ENCODE measurements at places on chromosomes 2 and 18.

DNA sequence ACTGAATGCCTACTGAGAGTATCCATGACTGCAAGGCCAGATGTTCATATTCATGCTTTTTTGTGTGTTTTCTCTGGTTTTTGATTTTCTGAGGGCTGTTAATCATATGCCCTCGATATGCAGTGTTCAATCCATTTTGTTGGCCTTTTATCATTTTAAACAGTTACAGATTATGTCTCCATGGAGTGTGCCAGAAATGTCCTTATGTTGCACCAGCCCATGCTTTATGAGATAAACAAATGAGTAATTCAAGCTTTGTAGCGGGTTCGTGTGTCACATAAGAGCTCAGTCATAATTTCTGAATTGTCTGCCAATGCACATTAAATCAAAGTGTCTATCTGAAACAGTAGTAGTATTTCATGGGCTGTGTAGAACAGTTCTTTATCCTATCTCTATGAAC, 583.0 kb downstream of the THSD7B start:
- DNase-seq, result no peak

GRCh38 chr2:20168727-20169696, 55.9 kb downstream of the SDC1 start:
- DNase-seq, result no peak

DNA sequence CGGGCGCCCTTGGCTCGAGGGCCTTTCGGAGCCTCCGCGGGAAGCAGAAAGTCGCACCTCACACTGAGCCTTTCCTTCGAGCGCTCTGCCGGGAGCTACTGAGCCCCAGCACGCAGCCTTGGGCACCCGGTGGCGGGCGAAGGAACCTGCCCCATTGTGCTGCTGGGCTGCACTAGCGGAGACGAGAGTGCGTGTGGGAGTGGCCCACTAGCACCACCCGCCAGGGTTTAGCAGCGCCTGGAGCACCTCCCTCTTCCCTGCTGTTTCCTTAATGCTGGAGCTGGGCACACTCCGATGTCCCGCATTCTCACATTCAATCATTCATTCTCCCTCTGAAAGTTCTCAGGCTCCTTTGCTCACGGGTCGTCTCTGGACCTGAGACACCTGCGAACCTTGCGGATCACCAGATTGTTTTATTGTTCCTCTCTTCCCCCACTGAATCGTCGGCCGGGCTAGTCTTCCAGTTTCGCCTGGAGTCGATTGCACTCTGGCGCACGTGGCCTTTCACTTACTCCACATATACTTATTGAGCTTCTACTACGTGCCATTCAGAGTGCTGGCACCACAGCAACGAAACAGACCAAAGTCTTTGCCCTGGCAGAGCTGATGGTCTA, 8.5 kb upstream of the PAX3 start:
- no peak for DNase-seq

GRCh38 chr2:25494616-25495015, 152.9 kb upstream of the DNMT3A start:
- no peak for DNase-seq

DNA sequence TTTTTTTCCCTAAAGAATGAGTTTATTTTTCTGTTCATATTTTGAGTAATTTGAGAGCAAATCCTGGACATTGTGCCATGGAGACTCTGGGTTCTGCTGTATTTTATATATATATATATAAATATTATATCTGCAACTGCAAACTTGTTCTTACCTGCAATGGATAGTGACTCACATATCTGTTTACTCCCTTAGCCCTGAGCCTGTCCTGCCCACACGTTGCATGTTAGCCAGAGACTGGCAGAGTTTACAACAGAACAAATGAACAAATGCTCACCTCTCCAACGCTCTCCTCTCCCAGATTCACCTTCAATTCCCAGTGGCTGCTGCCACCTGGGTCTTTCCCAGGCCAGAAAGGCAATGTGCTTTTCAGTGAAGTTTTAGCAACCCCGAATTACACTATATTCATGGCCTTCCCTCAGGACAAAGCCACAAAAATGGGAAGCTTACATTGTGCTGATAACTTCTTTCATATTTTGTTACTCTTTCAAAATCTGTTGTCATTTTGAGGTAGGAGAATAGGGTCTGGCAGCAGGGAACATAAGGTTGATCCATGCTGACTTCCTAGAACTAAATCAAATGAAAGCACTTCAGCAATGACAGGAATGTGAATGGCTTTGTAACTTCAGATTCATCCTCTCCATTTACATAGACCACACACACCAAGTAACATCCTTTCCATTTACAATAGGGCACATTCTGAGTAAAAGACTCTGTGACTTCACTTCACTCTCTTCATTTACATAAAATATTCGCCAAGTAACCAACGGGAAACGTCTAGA, 105.4 kb upstream of the FAM110C start:
- no peak for DNase-seq

GRCh38 chr2:2587354-2587753, 256.3 kb upstream of the MYT1L start:
- no peak for DNase-seq

- DNase-seq, result no peak
These were observed 66.3 kb downstream of the MYO5B start for GRCh38 chr18:50128506-50129271.

GRCh38 chr2:101306410-101306809, 2.1 kb downstream of the RNF149 start:
- no peak for DNase-seq

DNA sequence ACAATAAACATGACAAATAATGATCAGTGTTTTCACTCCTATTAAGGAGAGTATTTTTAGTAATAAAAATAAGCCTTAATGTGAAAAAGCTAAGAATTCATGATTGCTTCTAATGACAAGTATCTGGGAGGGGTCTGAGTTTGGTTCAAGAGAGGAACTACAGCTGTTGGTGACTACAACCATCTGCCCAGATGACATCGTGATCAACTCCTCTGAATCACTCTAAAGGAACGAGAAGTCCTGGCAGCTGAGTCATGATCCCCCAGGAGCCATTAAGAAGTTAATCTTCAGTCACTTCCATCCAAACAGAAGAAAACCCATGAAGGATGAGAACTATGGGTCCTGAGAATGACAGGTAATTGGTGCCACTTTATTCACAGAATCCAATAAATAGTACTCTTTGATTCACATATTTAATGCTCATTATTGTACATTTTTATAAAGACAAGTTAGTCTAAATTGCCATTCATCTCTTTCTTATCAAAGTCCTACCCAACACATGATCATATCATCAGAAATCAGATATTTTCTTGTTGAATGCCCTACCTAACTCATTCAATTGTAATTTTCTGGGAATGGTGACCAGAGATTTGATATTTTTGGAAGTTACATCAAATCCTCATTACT, 6.8 kb downstream of the TFPI start:
- DNase-seq, result no peak

DNA sequence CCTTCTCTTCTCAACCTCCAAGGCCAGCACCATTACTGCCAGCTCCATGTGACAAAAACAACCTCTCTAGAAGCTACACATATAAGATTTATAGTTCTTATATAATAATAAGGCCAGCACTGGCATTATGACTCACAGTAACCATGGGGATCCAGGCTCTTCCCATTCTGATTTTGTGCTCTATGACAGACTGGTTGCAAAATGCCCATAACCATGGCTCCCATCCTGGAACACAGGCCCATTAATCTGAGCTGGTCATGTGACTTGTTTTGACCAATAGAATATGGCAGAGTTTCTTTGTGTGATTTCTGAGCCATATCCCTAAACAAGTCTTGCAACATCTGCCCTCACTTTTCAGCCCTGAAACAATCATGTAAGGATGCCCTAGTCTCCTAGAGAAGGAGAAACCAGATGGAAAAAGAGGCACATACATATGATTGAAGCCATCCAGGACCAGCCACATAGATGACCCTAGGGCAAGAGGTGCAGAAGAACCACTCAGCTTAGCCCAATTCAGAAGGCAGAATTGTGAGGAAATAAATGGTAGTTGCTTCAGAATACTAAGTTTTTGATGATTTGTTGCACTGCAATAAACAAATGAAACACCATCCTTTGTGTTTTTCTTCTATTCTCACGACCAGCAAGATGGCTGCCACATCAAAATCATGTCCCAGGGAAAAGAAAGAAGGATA, 173.9 kb downstream of the SUCLG1 start:
- DNase-seq, result no peak

DNA sequence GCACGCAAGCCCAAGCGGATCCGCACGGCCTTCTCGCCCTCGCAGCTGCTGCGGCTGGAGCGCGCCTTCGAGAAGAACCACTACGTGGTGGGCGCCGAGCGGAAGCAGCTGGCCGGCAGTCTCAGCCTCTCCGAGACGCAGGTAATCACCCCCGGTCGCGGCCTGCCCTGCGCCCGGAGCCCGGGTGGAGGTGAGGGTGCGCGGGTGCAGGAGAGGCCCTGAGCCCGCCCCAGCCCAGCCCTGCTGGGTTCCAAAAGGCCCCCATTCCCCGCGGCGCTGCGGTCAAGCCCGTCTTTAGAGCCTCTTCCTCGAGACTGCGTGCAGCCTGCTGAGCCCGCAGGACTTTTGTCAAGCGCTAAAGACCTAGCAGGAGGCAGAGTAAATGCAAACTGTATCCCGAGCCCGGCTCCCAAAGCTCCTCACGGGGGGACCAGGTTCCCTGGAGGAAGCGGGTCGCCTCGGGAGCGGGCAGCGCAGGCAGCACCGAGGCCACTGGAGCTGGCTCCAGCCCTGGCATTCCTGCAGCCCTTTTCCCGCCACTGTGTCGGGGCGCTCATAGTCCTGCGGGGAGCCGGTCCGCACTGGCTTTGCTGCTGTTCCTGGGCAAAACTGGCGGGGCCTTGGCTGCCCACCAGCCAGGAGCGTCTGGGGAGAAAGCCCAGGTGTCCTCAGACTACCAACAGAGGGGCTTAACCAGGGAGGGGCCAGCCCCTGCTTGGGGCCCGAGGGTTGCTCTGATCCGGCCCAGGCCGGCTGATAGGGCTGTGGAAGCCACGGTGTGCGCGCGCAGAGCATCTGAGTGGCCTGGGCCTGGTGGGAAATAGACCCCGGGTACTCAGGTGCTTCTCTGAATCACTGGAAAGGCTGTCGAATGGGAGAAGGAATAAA, 7.3 kb downstream of the EMX1 start:
- DNase-seq, result no peak

- no peak for DNase-seq
These were observed 82.1 kb upstream of the PXDN start for GRCh38 chr2:1826226-1826905.

- DNase-seq, result no peak
These were observed 353 bp upstream of the NUP35 start for GRCh38 chr2:183123959-183124221.

DNA sequence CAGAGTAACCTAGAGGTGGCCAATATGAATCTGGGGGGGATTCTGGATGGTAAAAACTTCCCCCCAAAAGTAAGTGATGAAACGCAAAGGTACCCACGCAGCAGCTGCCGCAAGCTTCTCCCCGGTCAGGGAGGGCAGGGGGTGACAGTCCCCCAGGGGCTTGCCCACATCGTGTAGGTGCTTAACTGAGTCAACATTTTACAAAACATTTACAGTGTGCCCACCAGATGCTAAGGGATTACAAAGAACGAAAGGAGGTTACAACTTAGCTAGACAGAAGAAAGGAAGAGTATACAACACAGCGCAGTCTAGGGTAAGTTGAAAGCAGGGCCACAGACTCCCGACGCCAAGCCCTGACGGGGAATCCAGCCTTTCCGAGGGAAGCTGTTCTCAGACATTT, 45.6 kb downstream of the LPIN2 start:
- no peak for DNase-seq

DNA sequence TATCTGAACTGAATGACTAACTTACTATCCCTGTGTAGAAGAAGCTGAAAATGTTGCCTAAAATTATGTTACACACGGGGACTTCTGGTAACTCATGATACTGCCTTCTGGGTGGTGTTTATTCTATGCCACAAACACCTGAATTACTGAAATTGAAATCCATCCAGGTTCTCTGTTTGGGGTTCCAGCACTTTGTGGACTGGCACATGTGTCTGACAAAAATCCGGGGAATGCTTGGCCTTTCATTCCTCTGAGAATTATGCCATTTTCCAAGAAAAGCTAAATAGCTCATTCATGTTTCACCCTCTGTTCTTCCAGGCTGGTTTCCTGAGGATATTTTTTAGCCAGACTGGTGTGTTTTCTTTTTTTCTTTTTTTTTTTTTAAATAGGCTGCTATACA, 59.5 kb upstream of the POU3F3 start:
- DNase-seq, result no peak

DNA sequence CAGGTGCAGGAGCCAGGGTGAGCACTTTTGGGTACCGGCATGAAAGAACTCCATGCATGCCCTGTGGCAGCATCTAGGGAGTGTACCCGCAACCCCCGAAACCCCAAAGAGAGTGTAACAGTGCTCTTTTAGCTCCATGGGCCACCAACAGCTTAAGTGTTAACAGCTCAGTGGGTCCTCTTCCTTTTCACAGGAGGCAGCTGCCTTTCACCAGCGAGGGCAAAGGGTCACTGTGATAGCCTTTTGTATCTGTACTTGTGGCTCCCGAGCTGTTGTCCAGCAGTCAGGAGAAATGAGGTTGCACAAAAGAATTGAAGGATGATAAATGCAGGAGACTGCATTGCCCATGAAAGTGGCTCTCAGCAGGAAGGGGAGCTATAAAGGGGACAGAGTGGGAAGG, 1166.3 kb upstream of the ACVR2A start:
- DNase-seq, result no peak

DNA sequence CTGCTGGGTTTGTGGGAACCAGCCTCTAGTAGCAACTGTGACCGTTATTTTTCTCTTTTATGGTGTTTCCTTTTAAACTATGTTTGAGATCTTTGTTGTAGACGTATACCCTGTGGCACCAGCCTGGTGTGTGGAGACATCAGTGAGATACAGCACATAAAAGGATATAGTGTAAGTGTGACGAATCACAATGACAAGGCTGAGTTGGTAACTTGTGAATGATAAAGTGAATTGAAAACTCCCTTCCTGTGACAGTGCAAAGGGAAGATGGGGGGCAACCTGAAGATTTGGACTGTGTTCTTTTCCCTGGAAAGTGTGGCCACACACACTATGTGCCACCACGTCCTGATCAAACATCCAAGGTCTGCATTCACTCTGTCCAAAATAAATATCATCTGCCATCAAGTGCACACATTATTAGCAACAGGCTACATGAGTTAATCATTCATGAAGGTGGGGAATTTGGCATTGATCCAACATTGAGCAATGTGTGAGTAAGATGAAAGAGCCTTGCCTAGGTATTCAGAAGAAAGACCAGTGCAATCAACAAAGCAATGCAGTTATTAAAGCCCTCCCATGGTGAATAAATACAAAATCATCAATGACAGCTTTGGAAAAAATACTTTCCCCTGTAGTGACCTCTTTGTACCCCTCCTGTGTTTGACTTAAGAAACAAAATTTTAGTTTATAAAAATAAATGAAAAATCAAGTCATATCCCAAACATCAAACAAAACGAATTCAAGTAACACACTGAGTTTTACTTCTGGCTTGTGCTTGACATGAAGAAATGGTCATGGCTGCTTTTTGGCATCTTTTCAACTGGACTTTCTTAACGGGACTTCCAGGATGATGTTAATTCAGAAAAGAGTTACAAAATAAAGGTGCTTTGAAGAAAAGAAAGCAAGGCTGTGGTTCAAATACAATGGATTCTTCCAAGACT, 1280.5 kb upstream of the ZEB2 start:
- DNase-seq, result no peak

GRCh38 chr2:47155091-47155876, at the start of gene STPG4:
Gene STPG4, minus strand, starts transcription at chr2:47155308. Its CDS starts 57 bp downstream, at chr2:47155251.
- no peak for DNase-seq

All from cerebellar nuclear complex (tissue), 1 donor.